ENCODE measurements at places on chromosomes 2 and 18. TPM values are rescaled to one million over a fixed set of nuclear protein-coding genes. Genes with fewer than 3 reads are reported as not detected.

DNA sequence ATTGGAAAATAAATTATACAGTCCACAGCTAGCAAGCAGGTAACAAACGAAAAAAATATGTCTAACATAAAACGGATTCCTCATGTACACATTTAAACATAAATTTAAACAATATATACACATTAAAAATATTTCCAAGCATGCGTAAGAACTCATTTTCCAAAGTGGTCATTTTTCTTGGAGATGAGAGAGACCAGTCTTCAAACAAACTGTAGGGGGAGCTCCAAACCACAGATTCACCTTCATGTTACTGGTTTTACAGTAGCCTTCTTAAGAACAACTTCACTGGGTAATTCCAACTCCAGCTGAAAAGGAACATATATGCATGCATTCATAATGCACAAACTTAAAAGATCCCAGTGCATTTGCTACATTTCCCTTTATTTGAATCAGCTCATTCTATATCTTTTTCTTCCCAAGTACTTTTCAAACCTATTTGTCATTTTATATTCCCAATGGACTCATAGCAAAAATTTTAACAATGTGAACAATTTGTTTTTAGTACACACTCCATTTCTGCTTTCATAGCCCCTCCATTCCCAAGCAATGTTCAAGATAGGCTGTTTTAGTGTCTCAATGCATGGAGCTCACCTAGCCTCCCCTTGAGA lies 4.7 kb upstream of the STAMBP start:
- H3K4me1 ChIP-seq: peaks cover 7% of the 10 kb centered on the region
- H3K36me3 ChIP-seq: no peaks in the 10 kb centered on the region
- no peak for DNase-seq
- peaks cover 5% of the 10 kb centered on the region for H3K27me3 ChIP-seq

DNA sequence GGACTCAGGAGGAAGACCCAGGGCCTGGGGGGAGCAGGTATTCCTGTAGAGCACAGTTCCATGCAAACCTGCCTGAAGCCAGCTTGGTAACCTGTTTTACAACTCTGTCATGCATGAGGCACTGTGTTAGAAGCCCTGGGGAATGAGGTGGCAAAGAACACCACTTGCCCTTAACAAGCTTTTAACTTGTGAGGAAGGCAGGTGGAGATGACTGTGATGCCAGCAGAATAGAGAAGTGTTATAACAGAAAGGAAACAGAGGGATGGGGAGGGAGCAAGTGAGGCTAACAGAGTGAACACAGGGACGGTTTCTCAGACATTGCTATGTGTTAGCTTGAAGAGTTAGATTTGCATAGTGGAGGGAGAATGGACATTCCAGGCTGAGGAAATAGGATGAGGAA lies 11.5 kb upstream of the IL1A start:
- H3K4me1 ChIP-seq: peaks cover 28% of the 10 kb centered on the region
- H3K4me3 ChIP-seq: no peak overlapping the region
- DNase-seq: no peak
- H3K27ac ChIP-seq: no peak overlapping the region
- no peaks in the 10 kb centered on the region for H3K27me3 ChIP-seq

- H3K27ac ChIP-seq: peak overlapping the region; percentile 25
- DNase-seq: no peak
- peaks cover 19% of the 10 kb centered on the region for H3K4me1 ChIP-seq
- H3K4me3 ChIP-seq: peak overlapping the region; percentile 66
These were observed 1.6 kb downstream of the LONRF2 start for GRCh38 chr2:100320547-100321178.

DNA sequence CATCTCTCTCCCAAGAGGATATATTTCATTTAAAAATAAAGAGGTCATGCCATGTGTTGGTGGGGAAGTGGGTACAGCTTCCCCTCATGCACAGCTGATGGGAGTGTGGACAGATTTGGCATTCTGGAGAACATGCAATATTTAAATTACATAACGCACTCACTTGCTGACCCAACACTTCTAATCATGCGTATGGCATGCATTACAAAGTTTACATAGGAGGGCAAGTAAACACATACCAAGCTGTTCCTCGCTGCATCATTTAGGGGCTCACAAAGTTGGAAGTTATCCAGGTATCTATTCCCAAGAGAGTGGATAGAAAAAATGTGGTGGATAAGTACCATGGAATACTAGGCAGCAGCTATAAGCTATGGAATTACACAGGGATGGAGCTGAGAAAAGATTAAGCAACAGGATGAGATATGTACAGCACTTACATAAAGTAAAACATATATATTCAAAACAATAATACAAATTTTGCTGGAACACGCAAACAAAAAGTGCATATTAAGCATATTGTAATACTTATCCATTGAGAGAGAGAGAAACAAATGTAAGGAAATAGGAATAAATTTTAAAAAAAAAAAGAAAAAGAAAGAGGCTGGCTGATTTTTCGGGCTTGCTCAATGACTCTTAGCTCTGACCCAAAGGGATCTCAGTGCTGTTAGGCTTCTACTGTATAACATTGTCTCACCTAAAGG lies 11.0 kb downstream of the CYP1B1 start:
- H3K4me3 ChIP-seq: no peak overlapping the region
- H3K36me3 ChIP-seq: no peaks in the 10 kb centered on the region
- no peaks in the 10 kb centered on the region for H3K4me1 ChIP-seq
- H3K27ac ChIP-seq: no peak overlapping the region
- H3K27me3 ChIP-seq: no peaks in the 10 kb centered on the region

DNA sequence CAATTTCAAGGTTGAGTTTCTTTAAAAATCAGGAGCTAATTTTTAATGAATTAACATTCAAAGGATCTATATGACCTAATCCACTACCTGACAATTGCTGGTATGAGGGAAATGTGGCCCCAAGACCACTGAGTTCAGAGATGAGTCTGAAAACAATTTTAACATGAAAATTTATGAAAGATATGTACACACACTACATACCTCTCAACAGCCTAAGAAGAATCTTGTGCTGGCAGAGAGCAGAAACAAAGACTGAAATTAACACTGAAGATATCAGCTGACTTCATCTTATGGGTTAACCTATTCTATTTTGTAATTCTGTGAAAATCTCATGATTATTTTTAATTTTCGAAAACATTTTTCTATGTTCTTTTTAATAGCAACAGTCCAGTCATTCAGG lies 1.7 kb downstream of the FAP start:
- H3K27me3 ChIP-seq: no peaks in the 10 kb centered on the region
- DNase-seq: no peak
- no peaks in the 10 kb centered on the region for H3K36me3 ChIP-seq
- peaks cover 26% of the 10 kb centered on the region for H3K4me1 ChIP-seq
- no peak overlapping the region for H3K4me3 ChIP-seq

DNA sequence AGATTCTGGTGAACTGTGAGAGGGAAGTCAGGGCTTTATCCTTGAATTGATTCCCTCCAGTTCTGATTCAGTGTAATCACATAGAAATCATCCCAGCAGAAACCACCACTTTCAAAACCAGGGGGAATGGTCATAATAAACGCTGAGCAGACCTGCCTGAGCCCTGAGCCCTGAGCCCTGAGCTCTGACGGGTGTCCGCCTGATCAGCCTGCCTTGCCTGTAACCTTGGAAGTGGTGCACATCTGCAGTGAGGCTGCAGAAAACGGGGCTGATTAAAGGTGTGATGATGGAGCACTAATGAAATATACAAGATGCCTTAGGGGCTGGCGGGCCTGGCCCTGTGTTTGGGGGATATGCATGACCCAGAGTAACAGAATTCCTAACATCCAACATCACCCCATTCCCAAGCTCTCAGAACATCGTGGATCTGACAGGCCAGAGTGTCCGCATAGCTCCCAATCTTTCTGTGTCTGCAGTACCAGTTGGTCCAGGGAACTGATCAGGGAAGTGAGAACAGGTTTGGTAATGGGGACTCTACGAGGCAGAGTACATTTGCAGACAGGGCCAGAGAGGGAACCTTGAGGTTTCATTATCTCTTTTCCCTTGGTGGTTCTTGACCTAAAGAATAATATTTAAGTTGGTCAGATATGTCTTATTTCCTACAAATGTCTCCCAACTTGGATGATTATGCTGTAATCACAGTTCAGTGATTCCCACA lies 37.8 kb downstream of the KCTD18 start:
- no peak overlapping the region for H3K27ac ChIP-seq
- H3K4me3 ChIP-seq: no peak overlapping the region
- no peaks in the 10 kb centered on the region for H3K27me3 ChIP-seq
- peaks cover 83% of the 10 kb centered on the region for H3K36me3 ChIP-seq

VAPA gene
- 221 TPM for total RNA-seq

UGT1A9 gene
- total RNA-seq: not detected

NDUFB3 gene
- 42.7 TPM for total RNA-seq

DSC2 gene
- total RNA-seq: 33.7 TPM

FHOD3 gene
- 13.3 TPM for total RNA-seq

All from suprapubic skin (tissue), 4 donors.